ENCODE measurements at places on chromosomes 2 and 18.

DNA sequence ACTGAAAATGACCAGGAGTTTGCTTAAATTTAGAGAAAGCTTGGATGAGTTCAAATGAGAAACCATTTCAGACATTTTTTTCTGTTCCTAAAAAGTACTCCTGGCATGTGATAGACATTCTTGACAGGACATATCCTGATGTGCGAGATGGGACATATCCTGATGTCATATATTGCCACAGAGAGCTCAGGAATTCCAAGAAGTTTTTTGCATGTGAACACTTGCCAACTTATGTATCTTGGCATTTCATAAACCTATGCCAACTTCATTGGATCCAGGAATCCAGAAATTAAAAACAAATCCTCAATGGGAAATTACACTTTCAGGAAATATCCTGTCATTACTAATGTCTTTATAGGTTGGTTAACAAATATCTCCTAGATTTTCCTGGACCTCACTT, 2.9 kb upstream of the SERPINB3 start:
- DNase-seq = no peak

DNA sequence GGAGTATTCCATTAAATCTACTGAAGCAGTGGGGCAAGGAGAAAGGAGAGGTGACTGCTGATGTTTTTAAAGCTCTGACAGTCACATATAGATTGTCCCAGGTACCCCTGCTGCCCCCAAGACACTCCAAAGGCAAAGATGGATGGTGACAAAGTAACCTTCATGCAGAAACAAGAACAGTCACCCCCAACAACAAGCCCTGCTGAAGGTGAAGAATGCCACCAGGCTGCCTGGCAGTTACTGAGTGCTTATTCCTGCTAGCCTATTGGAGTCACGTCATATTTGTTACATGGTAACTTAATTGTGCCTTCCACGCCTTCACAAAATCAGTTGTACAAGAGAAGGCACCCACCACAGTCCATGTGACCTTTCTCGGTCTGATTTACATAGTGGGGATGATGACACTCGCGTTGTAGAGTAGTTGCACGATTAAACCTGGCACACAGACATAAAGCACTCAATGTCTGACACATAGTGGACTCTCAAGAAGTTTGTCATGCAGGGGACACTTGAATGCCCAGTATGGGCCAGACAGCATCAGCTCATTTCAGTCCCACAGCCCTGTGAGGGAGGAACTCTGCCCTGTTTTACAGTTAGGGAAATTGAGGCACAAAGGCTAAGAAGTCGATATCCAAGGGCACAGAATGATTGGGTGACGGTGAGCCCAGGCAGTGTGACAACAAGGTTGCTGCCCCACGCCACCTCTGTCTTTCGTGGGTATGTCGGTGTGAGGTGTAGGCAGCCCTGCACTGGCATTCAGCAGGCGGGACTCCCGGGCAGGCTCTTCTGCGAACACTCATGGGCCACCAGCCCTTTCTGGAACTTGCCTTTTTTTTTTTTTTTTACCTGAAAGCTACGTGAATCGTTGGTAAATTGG, 62.7 kb downstream of the ZCCHC2 start:
- no peak for DNase-seq

GRCh38 chr2:218327451-218328210, 29.0 kb upstream of the CATIP start:
- DNase-seq = peak; percentile 30

DNA sequence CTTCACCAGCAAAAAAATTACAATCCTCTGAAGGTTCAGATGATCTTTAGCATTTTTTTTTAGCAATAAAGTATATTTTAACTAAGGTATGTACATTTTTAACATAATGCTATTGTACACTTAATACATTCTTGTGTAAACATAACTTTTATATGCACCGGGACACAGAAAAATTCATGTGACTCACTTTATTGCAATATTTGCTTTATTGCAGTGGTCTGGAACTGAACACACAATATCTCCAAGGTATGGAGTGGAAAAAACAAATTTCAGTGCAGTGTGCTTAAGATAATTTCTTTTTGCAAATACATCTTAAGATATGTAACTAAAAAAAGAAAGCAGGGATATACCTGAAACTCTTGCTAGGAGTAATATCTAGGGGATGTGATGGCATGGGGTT, 5.1 kb upstream of the TWSG1 start:
- DNase-seq = no peak

DNA sequence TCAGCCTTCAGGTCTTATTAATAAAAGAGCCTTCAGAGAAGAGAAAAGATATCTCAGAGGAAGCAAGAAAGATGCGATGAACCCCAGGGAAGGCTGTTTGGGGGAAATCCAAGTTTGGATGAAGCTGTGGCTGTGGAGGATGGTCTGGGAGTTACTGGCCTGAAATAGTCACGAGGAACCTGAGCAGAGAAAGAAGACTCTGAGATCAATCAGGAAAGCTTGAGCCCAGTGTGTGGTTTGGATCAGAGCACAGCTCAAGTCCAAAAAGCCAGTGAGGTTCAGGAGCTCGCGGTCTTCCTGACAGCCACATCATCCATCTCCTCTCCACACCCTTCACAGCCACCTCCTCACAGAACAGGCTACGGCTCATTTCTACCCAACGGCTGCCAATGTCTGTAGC, 87.4 kb upstream of the SERPINE2 start:
- no peak for DNase-seq

GRCh38 chr2:235106874-235107639, 155.2 kb downstream of the SH3BP4 start:
- peak; percentile 86 for DNase-seq

- DNase-seq = no peak
These were observed 19.6 kb upstream of the SULT1C3 start for GRCh38 chr2:108220191-108220590.

DNA sequence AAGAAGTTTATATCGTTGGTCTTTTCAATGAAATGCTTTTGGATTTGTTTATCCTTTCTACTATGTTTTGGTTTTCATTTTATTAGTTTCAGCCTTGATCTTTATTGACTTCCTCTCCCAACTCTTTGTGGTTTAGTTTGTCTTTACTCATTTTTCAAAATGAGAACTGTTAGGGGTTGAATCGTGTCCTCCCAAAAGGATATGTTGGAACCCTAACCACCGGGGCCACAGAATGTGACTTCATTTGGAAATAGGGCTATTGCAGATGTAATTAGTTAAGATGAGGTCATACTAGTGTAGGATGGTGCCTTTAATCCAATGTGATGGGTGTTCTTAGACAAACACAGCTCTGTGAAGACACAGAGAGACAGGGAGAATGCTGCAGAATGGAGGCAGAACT, 60.4 kb upstream of the IL1R2 start:
- DNase-seq = no peak

- no peak for DNase-seq
These were observed 40.1 kb downstream of the RTN4 start for GRCh38 chr2:55010149-55010591.

DNA sequence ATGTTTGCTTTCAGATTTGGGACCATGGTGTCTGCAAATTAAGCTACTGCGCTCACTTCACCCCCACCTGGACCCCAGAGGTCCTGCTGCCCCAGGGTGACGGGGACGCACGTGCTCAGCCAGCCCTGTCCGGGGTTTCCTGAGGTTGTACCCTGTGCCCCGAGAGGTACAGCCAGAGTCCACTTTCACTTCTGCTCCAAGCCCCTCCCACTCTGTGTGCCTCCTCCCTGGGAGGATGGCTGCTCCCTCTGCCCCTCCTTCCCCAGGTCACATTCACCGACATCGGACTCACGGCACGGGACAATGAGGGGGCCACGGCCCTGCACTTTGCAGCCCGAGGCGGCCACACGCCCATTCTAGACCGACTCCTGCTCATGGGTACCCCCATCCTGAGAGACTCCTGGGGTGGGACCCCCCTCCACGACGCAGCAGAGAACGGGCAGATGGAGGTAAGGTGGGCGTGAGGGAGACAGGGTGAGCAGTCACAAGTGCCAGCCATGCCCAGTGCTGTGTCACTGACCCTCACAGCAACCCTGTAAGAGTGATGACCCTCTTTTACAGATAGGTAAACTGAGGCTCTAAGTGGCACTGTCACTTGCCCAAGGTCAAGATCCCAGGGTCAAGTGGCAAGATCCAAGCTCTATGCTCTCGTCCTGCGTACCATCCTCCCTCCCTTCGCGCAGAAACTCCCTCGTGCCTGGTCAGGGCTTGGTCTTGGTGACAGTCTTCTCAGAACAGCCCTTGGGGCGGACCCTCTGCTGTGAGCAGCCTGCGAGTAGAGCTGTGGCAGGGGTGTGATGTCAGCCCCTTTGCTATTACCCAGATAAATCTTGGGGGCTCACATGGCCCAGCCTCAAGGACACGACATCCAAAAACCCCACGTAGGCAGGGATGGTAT, 7.6 kb downstream of the ESPNL start:
- DNase-seq = no peak

GRCh38 chr18:10705786-10706185, 180.0 kb downstream of the NAPG start:
- no peak for DNase-seq

DNA sequence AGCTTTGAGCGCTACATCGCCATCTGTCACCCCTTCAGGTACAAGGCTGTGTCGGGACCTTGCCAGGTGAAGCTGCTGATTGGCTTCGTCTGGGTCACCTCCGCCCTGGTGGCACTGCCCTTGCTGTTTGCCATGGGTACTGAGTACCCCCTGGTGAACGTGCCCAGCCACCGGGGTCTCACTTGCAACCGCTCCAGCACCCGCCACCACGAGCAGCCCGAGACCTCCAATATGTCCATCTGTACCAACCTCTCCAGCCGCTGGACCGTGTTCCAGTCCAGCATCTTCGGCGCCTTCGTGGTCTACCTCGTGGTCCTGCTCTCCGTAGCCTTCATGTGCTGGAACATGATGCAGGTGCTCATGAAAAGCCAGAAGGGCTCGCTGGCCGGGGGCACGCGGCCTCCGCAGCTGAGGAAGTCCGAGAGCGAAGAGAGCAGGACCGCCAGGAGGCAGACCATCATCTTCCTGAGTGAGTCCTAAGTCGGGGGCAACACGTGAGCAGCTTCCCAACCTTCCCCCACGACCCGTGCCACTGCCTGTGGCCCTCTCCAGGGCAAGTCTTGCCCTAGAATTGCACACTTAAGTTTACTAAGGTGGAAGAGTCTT, 928 bp downstream of the GPR39 start:
- no peak for DNase-seq

- peak; percentile 89 for DNase-seq
These were observed 1.0 kb downstream of the UBR3 start for GRCh38 chr2:169828141-169828811.

DNA sequence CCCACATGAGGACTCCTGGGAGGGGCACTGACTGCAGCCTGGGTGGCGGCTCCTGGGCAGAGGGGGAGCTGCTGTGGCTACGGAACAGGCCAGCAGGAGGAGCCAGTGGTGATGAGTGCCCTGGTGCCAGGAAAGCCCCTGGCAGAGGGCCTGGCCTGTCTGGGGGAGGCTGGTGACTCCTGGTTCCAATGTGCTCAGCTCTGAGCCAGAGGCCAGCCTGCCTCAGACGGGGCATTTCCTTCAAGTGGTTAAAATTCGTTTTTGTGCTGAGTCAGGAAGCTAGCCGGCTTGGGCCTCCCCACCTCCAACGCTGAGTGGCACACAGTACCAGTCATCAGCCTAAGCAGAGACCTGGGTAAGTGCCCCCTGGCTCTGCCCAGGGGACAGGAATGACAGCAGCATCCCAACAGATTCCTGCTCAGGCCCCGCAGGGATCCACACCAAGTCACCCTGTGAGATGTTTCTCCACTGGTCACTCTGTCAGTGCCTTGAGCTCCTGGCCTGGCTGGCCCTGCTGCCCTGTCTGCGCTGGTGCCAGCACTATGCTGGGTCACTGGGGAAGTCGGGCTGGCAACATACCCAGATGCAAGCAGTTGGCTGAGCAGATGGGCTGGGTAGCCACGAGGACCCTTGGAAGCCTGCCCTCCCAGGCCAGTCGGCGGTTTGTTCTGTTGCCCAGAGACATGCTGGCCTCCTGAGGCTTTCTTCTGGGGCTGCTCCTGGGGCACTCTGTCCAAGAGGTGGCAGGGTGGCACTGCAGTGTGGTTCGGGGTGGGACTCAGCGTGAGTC, 7.1 kb upstream of the KLF11 start:
- DNase-seq = peak; percentile 77

DNA sequence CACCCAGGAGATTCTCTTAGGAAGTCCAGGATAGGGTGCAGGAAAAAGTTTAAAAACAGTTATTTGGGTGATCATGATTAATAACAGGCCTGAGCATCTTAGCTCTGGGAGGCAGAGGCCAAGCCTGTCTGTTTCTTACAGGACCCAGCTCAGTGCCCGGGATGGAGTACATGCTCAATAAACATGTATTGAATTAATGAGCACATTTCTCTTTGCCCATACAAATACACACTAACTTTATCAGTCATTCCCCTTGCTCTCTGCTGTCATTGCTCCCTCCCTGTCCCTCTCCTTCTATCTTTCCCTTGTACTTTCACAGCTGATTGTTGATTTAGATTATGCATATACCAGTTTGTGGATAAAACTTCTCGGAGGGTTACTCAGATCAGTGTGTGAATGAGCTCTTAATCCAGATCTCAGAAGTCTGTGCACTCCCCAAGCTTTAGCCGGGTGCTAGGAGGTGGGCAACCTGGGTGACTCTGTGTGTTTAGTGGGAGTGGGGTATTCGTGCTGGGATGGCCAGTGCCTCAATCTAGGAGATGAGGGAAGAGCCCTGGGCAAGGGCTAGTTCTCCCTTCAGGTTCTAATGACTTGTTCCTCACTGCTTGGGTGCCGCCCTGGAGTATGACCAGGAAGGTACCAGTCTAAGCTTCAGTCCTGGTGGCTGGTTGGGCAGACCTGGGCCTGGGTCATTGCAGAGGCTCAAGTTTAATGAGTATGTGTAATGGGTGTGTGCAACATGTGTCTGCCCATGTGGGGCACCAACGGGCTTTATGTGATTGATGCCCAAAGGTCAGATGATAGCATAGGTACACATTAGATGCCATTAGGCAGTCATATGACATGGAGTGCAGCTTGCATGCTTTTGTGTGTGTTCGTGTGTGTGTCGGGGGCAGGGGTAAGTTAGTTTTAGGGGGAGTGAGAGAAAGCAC, 10.6 kb downstream of the EMX1 start:
- DNase-seq = no peak

- no peak for DNase-seq
These were observed 2.1 kb upstream of the STK17B start for GRCh38 chr2:196173505-196173904.

GRCh38 chr18:22639026-22639463, 221.3 kb upstream of the CTAGE1 start:
- DNase-seq = no peak

DNA sequence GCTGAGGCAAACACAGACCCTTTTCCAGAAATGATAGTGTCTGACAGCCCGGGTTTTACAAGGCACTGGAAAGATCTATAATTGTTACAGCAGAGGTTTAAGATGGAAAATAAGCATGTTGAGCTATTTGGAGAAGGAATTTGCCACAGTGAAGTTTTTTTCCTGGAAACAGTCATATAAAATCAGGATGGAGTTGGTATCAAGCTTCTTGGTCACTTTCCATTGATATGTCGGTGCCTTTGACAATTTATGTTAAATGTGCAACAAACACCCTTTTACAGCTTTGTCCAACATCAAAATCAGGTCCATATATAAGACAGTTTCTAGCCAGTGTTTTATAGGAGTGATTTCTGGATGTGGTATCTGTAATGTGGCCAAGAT, 117.2 kb upstream of the NRP2 start:
- DNase-seq = no peak
